ENCODE measurements at places on chromosomes 4 and X. TPM values are rescaled to one million over a fixed set of nuclear protein-coding genes. Genes with fewer than 3 reads are reported as not detected.

GRCh38 chrX:152136312-152136711 is 2.1 kb downstream of the MAGEA10 start:
- no peak overlapping the region for H3K4me3 ChIP-seq
- DNase-seq, result no peak
- no peaks in the 10 kb centered on the region for H3K4me1 ChIP-seq
- no peaks in the 10 kb centered on the region for H3K36me3 ChIP-seq
- H3K27ac ChIP-seq, result no peak overlapping the region

GRCh38 chr4:157700898-157701694 is 471.7 kb downstream of the GASK1B start:
- H3K4me1 ChIP-seq, result no peaks in the 10 kb centered on the region
- DNase-seq, result no peak
- H3K4me3 ChIP-seq, result no peak overlapping the region
- no peaks in the 10 kb centered on the region for H3K27me3 ChIP-seq
- no peak overlapping the region for H3K27ac ChIP-seq

GRCh38 chr4:118803253-118803652 is 32.7 kb downstream of the SEC24D start:
- H3K27ac ChIP-seq, result no peak overlapping the region
- no peak for DNase-seq
- no peaks in the 10 kb centered on the region for H3K27me3 ChIP-seq
- peaks cover 5% of the 10 kb centered on the region for H3K36me3 ChIP-seq
- no peaks in the 10 kb centered on the region for H3K4me1 ChIP-seq

- no peaks in the 10 kb centered on the region for H3K36me3 ChIP-seq
- DNase-seq, result no peak
- no peak overlapping the region for H3K4me3 ChIP-seq
- no peak overlapping the region for H3K27ac ChIP-seq
- no peaks in the 10 kb centered on the region for H3K4me1 ChIP-seq
Observed at GRCh38 chr4:187937557-187937956, 58.0 kb upstream of the ZFP42 start.

DNA sequence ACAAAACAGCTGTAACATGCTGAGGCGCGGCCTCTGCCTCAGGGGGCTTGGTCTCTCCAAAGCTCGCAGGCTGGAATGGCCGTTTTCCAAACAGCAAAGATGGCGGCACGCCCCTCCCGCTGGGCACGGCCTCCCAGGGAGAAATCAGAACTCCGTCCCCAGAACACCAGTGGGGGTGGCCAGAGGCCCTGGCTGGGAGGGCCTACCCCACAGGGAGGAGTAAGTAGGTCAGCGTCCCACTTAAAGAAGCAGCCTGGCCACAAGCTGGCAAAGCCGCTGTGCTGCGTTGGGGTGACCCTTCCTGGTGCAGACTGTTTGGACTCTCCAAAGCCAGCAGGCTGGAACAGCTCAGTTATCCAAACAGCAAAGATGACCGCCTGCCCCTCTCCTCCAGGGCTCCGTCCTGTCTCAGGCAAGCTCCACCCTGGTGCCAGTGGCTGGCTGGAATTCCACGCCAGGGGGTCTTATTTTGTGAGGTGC is 862.8 kb downstream of the TRIML1 start:
- H3K4me3 ChIP-seq, result no peak overlapping the region
- no peak for DNase-seq
- no peaks in the 10 kb centered on the region for H3K4me1 ChIP-seq
- no peak overlapping the region for H3K27ac ChIP-seq

DNA sequence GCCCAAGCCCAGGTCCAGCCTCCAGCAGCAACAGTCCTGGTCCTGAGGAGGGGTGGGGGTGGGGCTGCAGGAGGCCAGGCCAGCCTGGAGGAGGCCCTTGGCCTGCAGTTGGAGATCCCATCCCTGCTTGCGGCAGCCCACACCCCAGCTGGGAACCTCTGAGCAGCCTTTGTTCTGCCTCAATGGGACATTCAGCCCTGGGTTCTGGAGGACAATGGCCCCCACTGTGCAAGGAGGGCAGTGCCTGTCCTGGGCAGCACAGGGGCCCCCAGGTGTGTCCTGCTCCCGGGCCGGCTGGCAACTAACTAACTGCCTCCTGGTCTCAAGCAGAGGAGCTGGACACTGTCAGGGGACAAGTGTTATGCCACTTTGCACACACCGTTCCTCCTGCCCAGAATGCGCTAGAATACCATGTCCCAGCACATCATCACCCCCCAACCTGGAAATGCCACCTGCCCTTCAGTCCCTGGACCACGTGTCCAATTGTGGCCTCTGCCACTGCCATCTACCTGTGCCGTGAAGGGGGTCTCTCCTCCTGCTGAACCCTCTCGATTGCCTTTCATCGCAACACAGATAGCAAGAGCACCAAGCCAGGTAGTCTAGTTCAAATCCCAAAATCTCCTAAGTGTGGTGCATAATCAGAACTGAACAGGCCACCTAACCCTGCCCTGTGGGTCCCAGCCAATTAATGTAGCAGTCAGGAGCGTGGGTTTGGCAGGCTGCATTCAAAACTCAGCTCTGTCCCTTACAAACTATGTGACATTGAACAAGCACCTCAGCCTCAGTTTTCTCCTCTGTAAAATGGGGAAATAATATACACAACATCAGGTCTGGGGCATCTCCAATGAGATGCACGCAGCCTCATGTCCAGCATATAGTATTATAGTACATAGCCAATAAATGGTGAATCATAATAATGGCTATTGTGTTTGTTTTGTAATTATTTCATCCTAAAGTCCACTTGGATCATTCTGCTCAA is 8.8 kb downstream of the PPP2R2C start:
- DNase-seq, result no peak
- no peak overlapping the region for H3K27ac ChIP-seq
- no peaks in the 10 kb centered on the region for H3K27me3 ChIP-seq
- H3K4me1 ChIP-seq, result no peaks in the 10 kb centered on the region
- no peaks in the 10 kb centered on the region for H3K36me3 ChIP-seq

GRCh38 chr4:84379917-84380641 is 119.0 kb downstream of the NKX6-1 start:
- H3K27me3 ChIP-seq, result peaks cover 4% of the 10 kb centered on the region
- no peak overlapping the region for H3K4me3 ChIP-seq
- no peak for DNase-seq
- no peak overlapping the region for H3K27ac ChIP-seq
- no peaks in the 10 kb centered on the region for H3K4me1 ChIP-seq
- H3K36me3 ChIP-seq, result no peaks in the 10 kb centered on the region

DNA sequence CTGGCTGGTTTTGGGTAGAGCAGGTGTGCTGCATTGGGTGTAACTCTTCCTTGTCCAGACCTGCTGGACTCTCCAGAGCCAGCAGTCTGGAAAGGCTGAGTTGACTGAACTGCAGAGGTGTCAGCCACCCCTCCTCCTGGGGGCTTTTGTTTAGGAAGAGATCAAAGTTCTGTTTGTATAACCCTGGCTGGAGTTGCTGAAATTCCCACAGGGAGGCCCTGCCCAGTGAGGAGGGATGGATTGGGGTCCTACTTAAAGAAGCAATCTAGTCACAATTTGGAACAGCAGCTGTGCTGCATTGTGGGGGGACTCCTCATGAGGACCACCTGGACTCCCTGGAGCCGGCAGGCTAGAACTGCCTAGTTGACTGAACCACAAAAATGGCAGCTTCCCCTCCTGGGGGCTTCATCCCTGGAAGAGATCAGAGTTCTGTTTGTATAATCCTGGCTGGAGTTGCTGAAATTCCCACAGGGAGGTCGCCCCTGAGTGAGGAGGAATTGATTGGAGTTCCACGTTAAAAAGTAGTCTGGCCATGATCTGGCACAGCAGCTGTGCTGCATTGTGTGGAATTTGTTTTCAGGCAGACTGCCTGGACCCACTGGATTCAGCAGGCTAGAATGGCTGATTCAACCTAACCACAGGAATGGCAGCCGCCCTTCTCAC is 264.9 kb upstream of the ZC4H2 start:
- H3K27me3 ChIP-seq, result no peaks in the 10 kb centered on the region
- no peak overlapping the region for H3K27ac ChIP-seq
- DNase-seq, result no peak
- no peaks in the 10 kb centered on the region for H3K4me1 ChIP-seq

The FAM236B gene
- not detected for total RNA-seq

The TENM3 gene
- total RNA-seq, result 0.44 TPM

The HTN1 gene
- total RNA-seq, result not detected

The EDA2R gene
- total RNA-seq, result 0.25 TPM
